ENCODE measurements at places on chromosomes 13 and 19. TPM values are rescaled to one million over a fixed set of nuclear protein-coding genes. Genes with fewer than 3 reads are reported as not detected.

GRCh38 chr13:45575146-45575829 is 40.3 kb downstream of the ERICH6B start:
- H3K27me3 ChIP-seq = no peaks in the 10 kb centered on the region
- H3K36me3 ChIP-seq = no peaks in the 10 kb centered on the region
- H3K4me3 ChIP-seq = no peak overlapping the region
- DNase-seq = no peak
- no peaks in the 10 kb centered on the region for H3K4me1 ChIP-seq

DNA sequence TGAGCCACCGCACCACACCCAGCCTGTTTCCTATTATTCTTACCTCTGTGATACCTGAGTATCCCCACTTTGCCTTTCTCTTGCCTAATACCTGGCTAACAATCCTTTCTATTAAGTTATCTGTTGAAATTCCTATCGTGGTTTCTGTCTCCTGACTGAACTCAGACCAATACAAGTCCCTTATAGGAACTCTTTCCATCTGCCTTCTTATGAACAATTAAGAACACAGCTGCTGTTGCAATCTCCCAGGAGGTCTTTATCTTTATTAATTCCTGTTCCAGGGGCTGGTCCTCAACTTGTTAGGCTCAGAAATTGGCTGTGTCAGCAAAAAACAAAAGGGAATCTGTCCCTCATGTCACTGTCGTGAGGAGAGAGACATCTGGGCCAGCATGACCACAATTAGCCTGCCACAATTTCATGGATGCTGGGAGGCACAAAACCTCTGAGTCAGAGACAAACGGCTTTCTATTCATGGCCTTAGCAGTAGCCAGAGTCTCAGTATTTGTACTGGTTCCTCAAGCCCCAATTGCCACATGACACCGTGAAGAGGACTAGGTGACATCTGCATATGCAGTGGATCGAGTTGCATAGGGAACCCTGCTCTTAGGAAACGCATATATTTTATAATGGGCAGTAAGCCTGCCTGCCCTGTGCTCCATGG is 58.2 kb downstream of the NUFIP1 start:
- no peak overlapping the region for H3K4me3 ChIP-seq
- DNase-seq = peak; percentile 76
- no peaks in the 10 kb centered on the region for H3K27me3 ChIP-seq
- peaks cover 49% of the 10 kb centered on the region for H3K4me1 ChIP-seq

The TMEM221 gene
- total RNA-seq = not detected

DNA sequence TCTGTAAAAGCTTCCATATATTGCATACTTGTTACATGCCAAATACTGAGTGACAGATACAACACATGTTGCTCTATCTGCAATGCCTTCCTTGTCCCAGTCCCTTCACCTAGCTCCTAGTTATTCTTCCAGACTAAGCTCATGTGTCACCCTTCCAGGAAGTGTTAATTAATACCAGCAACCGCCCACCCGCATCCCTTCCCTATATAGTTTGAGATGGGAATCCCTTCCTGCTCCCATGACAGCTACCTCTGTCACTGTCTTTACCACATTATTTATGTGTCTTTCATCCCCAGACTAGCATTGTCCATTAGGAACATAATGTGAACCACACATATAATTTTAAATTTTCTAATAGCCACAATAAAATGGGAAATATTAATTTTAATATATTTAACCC is 49.5 kb upstream of the FRY start:
- no peaks in the 10 kb centered on the region for H3K27me3 ChIP-seq
- DNase-seq = no peak
- no peaks in the 10 kb centered on the region for H3K36me3 ChIP-seq
- peak overlapping the region; percentile 35 for H3K27ac ChIP-seq
- H3K4me3 ChIP-seq = no peak overlapping the region
- no peaks in the 10 kb centered on the region for H3K4me1 ChIP-seq

- H3K27me3 ChIP-seq = no peaks in the 10 kb centered on the region
- H3K36me3 ChIP-seq = no peaks in the 10 kb centered on the region
- H3K27ac ChIP-seq = peak overlapping the region; percentile 96
- peaks cover 52% of the 10 kb centered on the region for H3K4me1 ChIP-seq
Measured at GRCh38 chr19:18456974-18457373, 19.0 kb upstream of the ISYNA1 start.

DNA sequence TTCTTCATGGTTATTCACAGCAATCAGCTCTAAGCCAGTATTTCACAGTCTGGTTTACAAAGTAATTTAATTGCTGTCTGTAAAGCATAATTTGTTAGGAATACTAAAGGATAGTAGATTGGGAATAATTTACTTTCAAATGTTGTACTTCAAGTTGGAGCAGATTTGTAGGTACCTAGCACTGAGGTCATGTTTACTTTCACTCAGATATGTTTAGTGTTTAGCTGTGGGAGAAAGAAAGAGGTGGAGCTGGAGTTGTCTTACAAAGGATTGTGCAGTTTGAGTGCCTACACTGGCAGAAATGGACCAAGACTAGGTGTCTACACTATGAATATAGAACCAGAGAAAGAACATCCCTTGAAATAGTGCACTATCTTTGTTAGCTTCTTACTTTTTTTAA is 464.6 kb downstream of the PCDH9 start:
- DNase-seq = no peak
- H3K27me3 ChIP-seq = no peaks in the 10 kb centered on the region
- no peaks in the 10 kb centered on the region for H3K4me1 ChIP-seq
- H3K4me3 ChIP-seq = no peak overlapping the region
- H3K36me3 ChIP-seq = no peaks in the 10 kb centered on the region

GRCh38 chr19:43966079-43966694 is 15.2 kb downstream of the ZNF221 start:
- peak overlapping the region; percentile 35 for H3K4me3 ChIP-seq
- H3K27me3 ChIP-seq = no peaks in the 10 kb centered on the region
- no peak overlapping the region for H3K27ac ChIP-seq
- no peak for DNase-seq
- peaks cover 93% of the 10 kb centered on the region for H3K36me3 ChIP-seq

DNA sequence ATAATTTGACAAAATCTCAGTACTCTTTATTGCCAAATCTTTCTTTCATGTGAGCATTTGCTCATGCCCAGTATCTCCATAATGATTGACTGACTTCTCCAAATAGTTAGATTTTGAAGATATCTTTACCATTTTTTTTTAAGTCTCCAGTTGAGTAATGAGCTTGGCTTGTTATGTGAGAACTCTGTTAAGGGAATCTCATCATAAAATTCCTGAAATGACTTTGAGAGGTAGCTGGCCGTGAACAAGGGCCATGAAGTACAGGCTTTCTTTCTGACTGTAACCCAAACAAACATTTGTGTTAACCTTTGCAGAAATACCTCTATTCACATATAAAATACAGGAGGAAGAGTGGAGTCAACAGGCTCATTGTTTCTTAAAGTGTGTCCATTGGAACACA is 449.7 kb downstream of the IRS2 start:
- H3K36me3 ChIP-seq = no peaks in the 10 kb centered on the region
- no peak overlapping the region for H3K27ac ChIP-seq
- no peak overlapping the region for H3K4me3 ChIP-seq
- no peak for DNase-seq

DNA sequence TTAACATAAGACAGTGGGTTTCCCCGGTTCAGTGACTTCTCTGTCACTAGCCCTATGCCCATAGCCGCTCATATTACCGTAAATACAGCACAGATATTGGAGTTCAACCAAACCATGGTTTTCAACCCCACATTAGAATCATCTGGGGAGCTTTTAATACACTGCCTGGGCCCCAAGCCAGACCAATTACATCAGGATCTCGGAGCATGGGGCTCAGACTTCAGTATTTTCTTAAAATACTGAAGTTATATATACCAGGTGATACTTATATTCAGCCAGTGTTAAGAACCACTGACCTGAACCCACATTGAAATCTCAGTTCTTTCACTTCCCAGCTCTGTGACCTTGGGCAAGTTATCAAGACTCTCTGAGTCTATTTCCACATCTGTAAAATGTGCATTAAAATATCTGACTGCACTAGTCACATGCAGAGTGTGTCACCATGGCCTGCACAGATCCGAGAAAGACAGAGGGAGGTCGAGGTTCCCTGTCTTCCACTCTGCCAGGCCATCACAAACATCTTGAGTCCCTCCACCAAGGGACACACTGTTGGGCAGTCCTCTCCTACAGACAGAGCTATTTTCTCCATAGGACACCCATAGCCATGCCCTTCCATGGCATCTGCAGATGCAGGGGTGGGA is 32.2 kb upstream of the IPO5 start:
- H3K27ac ChIP-seq = no peak overlapping the region
- H3K36me3 ChIP-seq = no peaks in the 10 kb centered on the region
- no peak for DNase-seq
- no peaks in the 10 kb centered on the region for H3K4me1 ChIP-seq

The RGCC gene
- 56.1 TPM for total RNA-seq

DNA sequence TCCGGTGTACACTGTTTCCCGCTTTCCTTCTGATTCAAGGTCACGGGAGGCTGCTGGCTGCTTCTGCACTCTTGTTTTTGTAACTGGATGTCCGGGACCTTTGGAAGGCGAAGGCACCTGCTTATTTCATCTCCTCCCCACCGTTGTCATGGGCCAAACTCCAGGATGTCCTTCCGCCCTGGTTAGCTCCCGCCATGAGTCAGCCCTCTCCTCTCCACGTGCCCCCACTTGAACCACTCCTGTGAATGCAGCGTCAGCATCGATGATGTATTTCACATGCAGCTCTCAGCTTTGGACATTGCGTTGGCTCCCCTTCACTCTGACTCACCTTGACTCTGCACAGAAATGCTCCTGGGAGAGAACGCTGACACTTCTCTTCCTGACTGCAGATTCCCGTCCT is 5.5 kb upstream of the GALP start:
- H3K4me1 ChIP-seq = no peaks in the 10 kb centered on the region
- peaks cover 8% of the 10 kb centered on the region for H3K27me3 ChIP-seq
- DNase-seq = no peak
- H3K36me3 ChIP-seq = no peaks in the 10 kb centered on the region

The KCNJ14 gene
- total RNA-seq = 1.3 TPM

The TFPT gene
- total RNA-seq = 17.3 TPM

The LILRB2 gene
- total RNA-seq = 1.2 TPM

GRCh38 chr19:8085598-8086408 is 33.2 kb downstream of the CCL25 start:
- no peaks in the 10 kb centered on the region for H3K27me3 ChIP-seq
- no peaks in the 10 kb centered on the region for H3K4me1 ChIP-seq
- H3K4me3 ChIP-seq = no peak overlapping the region
- no peak for DNase-seq
- no peak overlapping the region for H3K27ac ChIP-seq
- H3K36me3 ChIP-seq = no peaks in the 10 kb centered on the region

The POSTN gene
- 10.5 TPM for total RNA-seq

GRCh38 chr19:547836-548720 is 4.2 kb downstream of the GZMM start:
- H3K4me1 ChIP-seq = no peaks in the 10 kb centered on the region
- H3K36me3 ChIP-seq = peaks cover under 1% of the 10 kb centered on the region
- H3K4me3 ChIP-seq = no peak overlapping the region
- no peak for DNase-seq
- H3K27me3 ChIP-seq = no peaks in the 10 kb centered on the region

GRCh38 chr19:16224293-16225045 is 26.8 kb downstream of the AP1M1 start:
- no peaks in the 10 kb centered on the region for H3K4me1 ChIP-seq
- no peak for DNase-seq
- no peak overlapping the region for H3K27ac ChIP-seq
- H3K36me3 ChIP-seq = peaks cover 92% of the 10 kb centered on the region
- no peak overlapping the region for H3K4me3 ChIP-seq

The HS6ST3 gene
- total RNA-seq = 2.2 TPM

DNA sequence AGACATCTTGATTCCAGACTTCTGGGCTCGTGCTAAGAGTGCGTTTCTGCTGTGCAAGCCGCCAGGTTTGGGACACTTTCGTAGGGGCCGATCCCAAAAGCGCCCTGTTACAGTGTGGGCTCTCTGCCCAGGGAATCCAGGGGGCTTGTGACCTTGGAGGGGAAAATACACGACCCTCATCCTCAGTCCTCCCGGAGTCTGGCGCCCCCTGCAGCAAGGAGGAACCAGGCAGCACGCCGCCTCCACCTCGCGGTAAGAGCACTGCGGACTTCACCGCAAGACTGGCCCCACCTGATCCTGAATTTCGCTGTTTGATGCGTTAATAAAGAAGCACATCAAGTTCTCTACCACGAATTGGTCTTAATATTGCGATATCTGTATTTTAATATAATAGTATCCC is 5.2 kb downstream of the POLRMT start:
- H3K27ac ChIP-seq = no peak overlapping the region
- H3K27me3 ChIP-seq = no peaks in the 10 kb centered on the region
- no peak overlapping the region for H3K4me3 ChIP-seq
- DNase-seq = no peak
- H3K36me3 ChIP-seq = no peaks in the 10 kb centered on the region

GRCh38 chr19:1357531-1358109 is 26.1 kb upstream of the NDUFS7 start:
- H3K27me3 ChIP-seq = no peaks in the 10 kb centered on the region
- H3K27ac ChIP-seq = no peak overlapping the region
- H3K4me1 ChIP-seq = peaks cover 30% of the 10 kb centered on the region
- DNase-seq = no peak

The POGLUT2 gene
- total RNA-seq = 0.82 TPM

The ADAMTS10 gene
- 7.7 TPM for total RNA-seq

- no peaks in the 10 kb centered on the region for H3K4me1 ChIP-seq
- no peak overlapping the region for H3K4me3 ChIP-seq
- H3K27me3 ChIP-seq = no peaks in the 10 kb centered on the region
Measured at GRCh38 chr19:39692166-39692565, 12.1 kb upstream of the LGALS14 start.

GRCh38 chr13:52599037-52599847 is 43.0 kb upstream of the HNRNPA1L2 start:
- no peak for DNase-seq
- peak overlapping the region; percentile 67 for H3K27ac ChIP-seq
- no peaks in the 10 kb centered on the region for H3K27me3 ChIP-seq
- H3K4me1 ChIP-seq = peaks cover 7% of the 10 kb centered on the region
- no peaks in the 10 kb centered on the region for H3K36me3 ChIP-seq
- H3K4me3 ChIP-seq = peak overlapping the region; percentile 97

The KLHL1 gene
- total RNA-seq = not detected

- H3K4me1 ChIP-seq = no peaks in the 10 kb centered on the region
- no peaks in the 10 kb centered on the region for H3K36me3 ChIP-seq
- H3K27me3 ChIP-seq = no peaks in the 10 kb centered on the region
- no peak overlapping the region for H3K27ac ChIP-seq
- no peak overlapping the region for H3K4me3 ChIP-seq
- DNase-seq = no peak
Measured at GRCh38 chr13:36382030-36382429, 35.8 kb upstream of the SPART start.

DNA sequence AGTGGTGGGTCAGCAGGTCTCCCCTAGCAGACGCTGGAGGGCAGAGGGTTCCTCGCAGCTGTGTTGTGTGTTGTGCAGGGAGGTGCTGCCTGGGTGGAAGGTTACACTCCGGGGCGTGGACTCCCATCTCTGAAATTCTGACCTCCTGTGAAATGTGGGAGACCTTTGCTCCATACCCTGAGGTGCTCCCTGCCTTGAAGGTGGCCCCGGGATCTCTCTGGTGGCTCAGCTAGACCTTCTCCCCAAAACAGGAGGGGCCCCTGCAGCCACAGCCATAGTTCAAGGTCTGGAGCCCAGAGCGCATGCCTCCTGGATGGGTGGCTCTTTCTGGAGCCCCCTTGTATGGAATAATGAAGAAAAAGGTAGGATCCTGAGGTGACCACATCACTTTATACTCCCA is 70.2 kb downstream of the SOX1 start:
- H3K36me3 ChIP-seq = no peaks in the 10 kb centered on the region
- H3K27me3 ChIP-seq = no peaks in the 10 kb centered on the region
- H3K27ac ChIP-seq = no peak overlapping the region
- H3K4me1 ChIP-seq = no peaks in the 10 kb centered on the region
- DNase-seq = no peak

Measured in gastrocnemius medialis (tissue), 4 donors.